ENCODE measurements at places on chromosomes 1 and 21.

GRCh38 chr1:107817206-107817605, 147.8 kb downstream of the VAV3 start:
- no peak for DNase-seq

GRCh38 chr21:40575976-40576375, 271.0 kb downstream of the DSCAM start:
- no peak for DNase-seq

DNA sequence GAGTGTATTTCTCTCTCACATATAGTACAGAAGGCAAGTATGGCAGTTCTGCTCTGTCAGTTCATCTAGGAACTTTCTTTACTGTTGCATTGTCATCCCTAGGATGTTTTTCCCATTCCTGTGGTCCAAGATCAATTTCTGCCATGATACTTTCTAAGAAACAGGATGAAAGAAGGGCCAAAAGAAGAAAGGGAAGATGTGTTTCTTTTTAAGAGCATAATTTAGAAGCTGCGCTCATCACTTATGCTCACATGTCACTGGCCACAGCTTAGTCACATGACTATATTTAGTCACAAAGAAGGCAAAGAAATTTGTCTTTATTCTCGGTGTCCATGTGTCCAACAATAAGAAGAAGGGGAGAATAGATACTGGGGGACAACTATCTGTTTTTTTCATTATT, 7.0 kb upstream of the MAST2 start:
- DNase-seq, result no peak

GRCh38 chr1:229507502-229507901, 639 bp downstream of the NUP133 start:
- DNase-seq, result no peak

DNA sequence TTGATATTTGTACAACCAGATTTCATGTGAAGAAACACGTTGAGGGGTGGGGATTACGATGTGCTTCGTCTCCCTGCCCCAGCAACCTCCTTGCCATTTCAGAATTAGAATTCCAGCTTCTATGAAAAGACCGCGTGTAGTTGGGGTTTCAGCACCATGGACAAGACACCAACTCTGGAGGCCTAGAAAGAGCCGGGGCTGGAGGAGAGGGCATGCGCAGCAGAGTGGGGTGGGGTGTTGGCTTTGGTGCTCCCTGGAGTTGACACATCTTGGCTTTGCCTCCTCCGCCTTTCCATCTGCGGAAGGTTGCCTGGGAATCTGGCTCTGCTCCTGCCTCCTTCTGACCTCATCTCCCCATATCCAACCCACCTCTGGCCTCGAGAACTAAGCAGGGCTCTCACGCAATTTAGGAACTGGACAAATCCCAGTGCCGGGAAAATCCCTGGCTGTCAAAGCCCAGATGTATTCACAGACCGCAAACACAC, 11.8 kb downstream of the HTR6 start:
- peak; percentile 67 for DNase-seq

DNA sequence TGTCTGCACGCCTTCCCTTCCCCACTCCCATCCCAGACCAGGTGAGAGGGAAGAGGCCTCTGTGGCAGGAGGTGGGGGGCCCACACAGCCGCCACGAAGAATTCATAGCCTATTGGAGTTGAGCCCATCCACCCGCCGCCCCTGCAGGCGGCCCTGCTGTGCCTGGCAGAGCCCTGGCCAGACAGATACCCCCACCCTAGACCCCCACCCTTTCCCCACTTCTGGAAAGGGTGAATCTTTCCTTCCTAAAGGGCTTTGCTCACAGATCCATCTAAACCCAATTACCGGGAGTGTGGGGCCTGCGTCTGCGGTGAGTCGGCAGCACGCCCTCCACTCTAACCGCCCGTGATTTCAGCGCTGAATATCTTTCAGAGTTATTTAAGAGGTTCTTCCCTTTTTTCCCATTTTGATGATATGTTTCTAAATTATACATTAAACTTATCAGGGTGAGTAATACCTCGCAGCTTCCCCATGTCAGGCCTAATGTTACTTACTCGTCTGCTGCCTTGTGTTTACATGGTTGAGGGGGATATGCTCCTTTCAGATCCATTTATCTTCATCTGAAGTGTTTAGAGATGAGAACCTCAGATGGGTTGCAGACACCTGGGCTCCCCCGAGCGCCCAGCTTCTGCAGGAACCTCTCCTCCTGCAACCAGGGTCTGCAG, 183.9 kb upstream of the VAMP3 start:
- no peak for DNase-seq

DNA sequence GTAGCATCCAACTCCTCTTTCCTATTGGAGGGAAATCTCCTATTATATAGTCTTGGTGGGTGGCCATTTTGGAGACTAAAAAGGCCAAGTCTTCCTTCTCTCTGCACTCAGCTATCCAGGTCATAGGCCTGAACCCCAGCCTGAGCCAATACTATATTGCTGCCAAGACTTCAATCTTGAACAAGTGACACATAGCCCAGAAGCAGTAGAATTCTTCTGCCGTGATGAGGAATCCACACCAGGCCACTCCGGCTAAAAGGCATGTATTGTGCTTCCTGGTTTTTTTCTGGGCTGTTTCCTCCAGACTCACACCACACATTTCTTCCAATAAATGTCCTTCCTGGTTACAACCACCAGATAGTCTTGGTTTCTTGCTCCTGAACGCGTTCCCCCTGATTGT, 43.0 kb downstream of the ATF3 start:
- no peak for DNase-seq

DNA sequence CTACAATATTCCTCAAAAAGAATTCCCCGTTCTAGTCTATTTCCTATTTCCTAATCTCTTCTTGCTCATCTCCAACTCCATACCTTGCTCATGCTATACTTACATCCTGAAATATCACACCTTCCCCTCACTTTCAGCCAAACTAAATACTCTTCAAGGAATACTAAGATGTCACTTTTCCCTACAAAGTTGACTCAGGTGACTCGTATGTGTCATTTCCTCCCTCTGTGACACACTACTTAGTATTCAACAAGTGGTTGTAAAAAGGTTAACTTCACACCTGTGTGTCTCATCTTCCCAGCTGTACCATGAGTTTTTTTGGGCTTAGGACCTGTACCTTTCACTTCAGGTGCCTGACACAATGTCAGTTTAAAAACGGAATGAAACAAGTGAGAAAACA, 81.9 kb upstream of the LBR start:
- DNase-seq, result peak; percentile 24

DNA sequence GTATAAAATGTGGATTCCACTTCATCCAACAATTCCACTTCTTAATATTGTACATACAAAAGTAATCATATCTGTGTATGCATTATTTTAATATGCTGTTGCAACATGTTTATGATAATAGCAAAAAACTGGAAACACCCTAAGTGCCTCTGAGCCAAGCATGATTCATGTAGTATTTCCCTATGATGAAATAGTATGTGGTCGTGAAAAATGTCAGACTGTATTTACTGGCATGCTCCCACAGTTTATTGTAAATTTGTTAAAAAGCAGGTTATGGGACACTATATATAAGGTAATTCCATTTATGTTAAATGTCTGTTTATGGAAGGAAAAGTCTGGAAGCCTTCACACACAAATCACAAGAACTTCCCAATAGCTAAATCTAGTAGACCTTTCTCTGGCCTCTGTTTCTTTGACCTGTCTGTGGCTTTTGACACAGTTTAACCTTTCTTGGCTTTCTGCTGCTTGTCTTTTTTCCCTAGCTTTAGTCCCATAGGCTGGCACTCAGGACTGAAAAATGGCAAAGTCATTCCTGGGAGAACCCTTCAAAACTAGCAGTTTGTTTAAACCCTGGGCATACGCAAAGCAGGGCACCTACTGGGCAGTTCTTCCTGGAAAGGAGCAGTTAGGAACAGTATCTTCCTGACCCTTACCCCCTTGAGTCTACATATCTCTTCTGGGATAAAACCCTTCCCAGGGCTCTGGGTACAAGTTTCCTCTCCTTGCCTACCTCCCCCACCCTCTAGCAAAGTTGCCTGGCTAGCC, 65.4 kb upstream of the ARTN start:
- no peak for DNase-seq

GRCh38 chr1:207565546-207566468, 69.8 kb downstream of the CR1 start:
- peak; percentile 28 for DNase-seq

GRCh38 chr1:78627321-78627720, 7.1 kb downstream of the IFI44L start:
- DNase-seq, result no peak

- DNase-seq, result no peak
Measured at GRCh38 chr1:12094180-12094579, 31.1 kb downstream of the TNFRSF8 start.

- DNase-seq, result no peak
Measured at GRCh38 chr1:245752561-245752960, 597.8 kb downstream of the KIF26B start.
